ENCODE measurements at places on chromosomes 16 and 17.
A peak's percentile ranks its signal among the peaks of the same experiment; 100 is the strongest.

DNA sequence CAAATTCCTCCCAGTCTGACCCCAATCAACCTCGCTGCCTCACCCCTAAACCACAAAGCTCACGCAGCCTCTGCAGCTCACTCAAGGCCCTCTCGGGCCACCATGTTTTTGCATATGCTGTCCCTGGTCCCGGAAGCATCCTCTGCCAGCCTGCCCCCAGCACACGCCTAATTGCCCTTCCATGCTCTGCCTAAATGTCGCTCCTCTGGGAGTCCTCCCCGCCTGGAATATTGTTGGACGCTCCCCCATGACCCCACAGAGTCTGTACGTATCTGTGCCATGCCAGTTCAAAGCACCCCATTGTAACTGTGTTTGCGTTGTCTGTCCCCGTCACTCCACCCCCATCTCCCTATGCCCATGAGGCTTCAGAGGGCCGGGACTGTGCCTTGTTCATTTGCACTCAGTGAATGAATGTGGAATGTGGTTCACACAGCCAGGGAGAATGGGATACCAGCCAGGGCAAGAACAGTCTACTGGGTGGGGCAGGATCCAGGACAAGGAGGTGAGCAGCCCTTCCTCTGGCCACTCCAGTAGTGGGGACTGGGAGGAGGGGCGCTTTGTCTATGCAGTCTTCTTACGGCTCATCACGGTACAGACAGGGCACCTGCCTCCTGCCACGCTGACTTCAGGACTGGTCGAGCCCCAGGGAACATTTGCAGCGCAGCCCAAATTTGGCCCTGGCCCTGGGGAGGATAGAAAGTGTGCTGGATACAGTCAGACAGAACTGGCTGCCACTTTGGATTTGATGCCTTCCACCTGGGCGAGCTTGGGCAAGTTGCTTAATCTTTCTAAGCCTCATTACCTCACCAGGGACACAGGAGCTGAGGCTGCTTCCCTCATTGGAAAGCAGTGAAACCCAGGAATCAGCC, 48.5 kb downstream of the NOS2 start:
- no peak for DNase-seq

DNA sequence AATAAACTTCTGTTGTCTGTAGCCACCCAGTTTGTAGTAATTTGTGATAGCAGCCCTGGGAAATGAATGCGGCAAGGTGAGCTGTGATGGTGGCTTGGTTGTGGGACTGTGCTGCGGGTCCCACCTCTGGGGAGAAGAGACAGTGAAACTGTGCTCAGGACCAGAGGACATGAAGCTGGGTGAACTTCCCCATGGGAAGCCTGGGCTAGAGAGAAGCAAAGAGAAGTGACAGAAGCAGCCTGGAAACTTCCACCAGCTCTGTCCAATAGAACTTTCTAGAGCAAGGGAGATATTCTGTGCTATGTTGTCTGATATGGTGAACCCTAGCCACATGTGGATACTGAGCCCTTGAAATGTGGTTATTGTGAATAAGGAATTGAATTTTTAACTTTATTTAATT, 51.5 kb upstream of the EMP2 start:
- no peak for DNase-seq

- DNase-seq: no peak
Observed at GRCh38 chr17:71966459-71967313, 154.1 kb upstream of the SOX9 start.

- DNase-seq: no peak
Observed at GRCh38 chr17:21003007-21003621, 39.7 kb downstream of the USP22 start.

- no peak for DNase-seq
Observed at GRCh38 chr16:22353191-22353919, 21.1 kb downstream of the CDR2 start.

- DNase-seq: no peak
Observed at GRCh38 chr17:77345260-77345910, 204.6 kb downstream of the SEC14L1 start.

GRCh38 chr17:6110592-6110991, 40.4 kb downstream of the WSCD1 start:
- no peak for DNase-seq

GRCh38 chr17:32487473-32488176, 832 bp downstream of the CDK5R1 start:
- DNase-seq: peak; percentile 36

GRCh38 chr17:57286399-57287105, 30.2 kb downstream of the MSI2 start:
- DNase-seq: no peak

- no peak for DNase-seq
Observed at GRCh38 chr17:39244600-39245570, 19.1 kb upstream of the STAC2 start.

DNA sequence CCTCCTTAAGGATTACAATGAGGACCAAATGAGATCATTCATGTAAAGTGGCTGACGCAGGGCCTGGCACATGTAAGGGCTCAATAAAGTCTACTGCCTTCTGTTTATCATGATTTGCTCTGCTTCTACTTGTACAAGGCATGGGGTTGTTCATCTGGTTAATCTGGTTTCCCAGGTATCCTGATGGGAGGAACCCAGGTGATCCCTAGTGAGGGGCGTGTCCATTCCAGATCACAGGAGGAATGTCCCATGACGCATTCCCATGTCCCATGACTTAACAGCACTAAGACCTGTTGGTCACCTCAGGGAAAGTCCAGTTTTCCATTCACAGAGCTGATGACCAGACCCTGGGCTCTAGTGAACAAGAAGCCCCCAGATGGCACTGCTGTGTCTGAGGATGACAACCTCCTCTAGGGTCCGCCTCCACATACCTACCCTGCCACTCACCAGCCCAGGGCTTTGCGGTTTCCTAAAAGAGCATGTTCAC, 11.5 kb upstream of the TPPP3 start:
- DNase-seq: no peak

DNA sequence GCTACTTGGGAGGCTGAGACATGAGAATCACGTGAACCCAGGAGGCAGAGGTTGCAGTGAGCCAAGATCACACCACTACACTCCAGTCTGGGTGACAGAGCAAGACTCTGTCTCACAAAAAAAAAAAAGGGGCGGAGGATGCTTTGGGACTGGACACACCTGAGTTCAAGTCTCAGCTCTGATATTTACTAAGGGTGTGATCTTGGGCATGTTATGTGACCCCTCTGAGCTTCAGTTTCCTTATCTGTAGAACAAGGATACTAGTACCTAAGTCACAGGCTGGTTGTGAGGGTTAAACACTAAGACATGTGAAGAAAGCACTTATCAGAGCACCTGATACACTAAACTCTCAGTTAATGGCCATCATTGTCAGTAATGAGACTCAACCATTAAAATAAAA, 25.9 kb downstream of the HOXB1 start:
- DNase-seq: no peak

DNA sequence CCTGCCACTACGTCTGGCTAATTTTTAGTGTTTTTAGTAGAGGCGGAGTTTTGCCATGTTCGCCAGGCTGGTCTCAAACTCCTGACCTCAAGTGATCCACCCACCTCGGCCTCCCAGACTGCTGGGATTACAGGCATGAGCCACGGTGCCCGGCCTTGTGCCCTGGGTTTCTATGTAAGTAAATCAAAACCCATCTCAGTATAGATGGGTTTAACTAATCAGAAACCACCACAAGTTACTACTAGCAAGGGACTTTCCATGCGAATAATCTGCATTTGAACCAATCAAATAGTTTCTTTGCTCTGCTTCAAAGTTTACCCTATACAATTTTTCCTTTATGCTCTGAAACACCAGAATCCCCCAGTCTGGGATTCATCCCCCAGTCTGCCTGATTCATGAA, 16.5 kb upstream of the EIF1 start:
- no peak for DNase-seq

DNA sequence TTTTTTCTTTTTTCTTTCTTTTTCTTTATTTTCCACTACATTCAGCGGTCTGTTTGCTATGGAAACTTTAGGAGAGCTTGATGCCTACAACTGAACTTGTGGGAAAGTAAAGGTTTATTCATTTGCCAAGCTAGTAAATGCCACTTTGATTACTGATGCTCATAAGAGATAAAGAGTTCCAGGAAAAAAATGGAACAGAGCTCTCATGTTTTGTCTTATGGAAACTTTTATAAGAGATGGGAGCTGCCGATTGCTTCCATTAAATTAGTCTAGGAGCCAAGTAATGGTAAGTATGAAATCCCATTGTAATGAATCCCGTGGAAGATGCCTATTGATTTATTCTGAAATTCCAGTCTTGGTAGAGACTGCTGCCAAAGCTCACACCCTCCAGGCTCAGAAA, 7.1 kb downstream of the ANKFN1 start:
- no peak for DNase-seq

DNA sequence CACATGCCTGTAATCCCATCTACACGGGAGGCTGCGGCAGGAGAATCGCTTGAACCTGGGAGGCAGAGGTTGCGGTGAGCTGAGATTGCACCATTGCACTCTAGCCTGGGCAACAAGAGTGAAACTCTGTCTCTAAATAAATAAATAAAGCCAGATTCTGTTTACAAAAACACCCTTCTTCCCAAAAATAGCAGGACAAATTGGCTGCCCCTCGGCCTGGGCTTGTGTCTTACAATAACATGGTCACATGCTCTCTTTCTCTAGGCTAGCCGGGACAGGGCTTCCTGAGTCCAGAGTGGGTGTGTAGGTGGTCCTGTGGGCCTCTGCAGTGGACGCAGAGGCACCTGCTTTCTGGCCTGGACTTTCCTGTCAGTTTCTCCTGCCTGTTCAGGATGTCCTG, 3.2 kb upstream of the EDC4 start:
- no peak for DNase-seq

DNA sequence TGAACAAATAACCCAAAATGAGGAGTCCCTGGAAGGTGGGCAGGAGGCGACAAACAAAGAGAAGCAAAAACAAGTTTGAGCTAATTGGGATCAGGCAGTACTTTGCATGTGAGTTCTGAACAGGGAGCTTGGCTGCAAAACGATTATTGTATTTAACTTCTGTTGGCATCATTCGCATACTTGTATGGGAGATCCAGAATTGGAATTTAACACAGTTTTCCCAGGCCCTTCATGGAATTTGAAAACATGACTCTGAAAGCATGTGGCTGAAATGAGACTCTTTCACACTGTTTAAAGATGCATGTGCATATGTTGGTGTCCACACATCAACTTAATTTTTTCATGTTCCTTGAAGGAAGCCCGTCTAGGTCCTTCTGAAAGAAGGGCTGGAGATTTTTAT, 674.3 kb downstream of the WWOX start:
- no peak for DNase-seq

DNA sequence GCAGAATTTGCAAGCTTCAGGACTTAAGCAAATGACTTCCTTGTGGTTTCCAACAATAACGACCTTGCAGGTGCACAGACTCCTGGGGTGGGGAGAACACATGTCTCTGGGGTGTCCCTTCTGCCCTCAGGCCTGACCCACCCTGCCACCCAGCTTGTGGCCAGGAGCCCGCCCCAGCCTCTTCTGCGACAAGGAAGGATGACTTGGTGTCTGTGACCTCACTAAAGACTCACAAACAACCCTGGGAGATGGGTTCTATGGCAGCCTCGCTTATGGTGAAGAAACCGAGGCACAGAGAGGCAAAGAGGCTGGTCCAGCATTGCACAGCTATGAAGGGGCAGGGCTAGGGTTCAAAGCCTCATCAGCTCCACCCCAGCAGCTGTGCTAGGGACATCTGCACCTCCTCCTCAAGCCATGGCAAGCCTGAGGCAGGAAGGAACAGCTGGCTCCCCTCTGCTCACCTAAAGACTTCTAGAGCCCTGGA, 2.6 kb downstream of the ATP2A3 start:
- DNase-seq: no peak

GRCh38 chr16:12294471-12294870, 317.9 kb downstream of the SNX29 start:
- no peak for DNase-seq

DNA sequence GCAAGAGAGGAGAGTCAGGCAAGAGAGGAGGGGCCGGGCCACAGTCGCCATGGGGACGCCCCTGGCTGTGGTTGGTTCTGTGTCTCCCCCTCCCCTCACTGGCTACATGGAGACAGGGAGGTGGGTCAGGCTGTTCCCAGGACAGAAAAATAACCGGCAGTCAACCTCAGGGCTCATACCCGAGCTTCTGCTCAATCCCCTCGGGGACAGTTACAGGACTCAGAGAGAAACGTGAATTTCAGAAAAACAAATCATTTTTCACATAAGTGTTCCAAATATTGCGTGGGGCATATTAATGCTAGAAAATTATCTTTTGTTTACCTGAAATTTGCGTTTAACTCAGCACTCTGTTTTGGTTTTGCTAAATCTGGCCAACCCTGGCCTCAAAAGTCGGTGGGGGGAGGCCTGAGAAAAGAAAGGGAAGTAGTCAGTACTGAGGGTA, 22.2 kb upstream of the CPSF4L start:
- peak; percentile 39 for DNase-seq

DNA sequence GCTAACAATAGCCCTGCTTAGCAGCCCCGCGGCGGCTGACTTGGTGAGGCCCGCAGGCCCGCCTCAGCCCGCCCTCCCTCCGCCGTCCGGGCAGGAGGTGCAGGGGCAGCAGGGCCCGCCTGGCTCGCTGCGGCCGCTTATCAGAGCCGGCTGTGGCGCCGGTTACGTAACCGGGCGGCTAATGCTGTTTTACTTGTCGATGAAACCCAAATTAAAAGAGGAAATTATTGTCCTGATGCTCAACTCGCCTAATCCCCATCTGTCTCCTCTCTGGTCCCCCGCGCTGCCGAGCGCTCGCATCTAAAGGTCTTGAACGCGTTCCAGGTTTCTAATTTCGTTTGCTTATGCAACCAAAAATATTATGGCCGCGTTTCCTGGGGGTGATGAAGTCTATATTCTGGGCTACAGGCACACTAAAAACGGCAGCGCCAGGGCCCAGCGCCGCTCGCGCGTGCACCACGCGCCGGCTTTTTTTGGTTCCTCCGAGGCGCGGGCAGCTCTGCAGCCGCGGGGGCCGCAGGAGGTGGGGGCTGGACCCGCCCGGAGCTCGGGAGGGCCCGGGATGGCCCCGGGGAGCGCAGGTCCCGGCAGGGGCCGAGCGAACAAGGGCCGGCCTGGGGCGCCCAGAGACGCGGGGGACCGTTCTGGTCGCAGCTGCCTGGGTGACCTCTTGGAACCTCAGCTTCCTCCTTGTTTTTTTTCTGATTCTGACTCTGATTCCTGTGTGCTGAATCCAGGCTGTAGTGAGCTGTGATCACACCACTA, 65.2 kb upstream of the TOB1 start:
- DNase-seq: peak; percentile 69

DNA sequence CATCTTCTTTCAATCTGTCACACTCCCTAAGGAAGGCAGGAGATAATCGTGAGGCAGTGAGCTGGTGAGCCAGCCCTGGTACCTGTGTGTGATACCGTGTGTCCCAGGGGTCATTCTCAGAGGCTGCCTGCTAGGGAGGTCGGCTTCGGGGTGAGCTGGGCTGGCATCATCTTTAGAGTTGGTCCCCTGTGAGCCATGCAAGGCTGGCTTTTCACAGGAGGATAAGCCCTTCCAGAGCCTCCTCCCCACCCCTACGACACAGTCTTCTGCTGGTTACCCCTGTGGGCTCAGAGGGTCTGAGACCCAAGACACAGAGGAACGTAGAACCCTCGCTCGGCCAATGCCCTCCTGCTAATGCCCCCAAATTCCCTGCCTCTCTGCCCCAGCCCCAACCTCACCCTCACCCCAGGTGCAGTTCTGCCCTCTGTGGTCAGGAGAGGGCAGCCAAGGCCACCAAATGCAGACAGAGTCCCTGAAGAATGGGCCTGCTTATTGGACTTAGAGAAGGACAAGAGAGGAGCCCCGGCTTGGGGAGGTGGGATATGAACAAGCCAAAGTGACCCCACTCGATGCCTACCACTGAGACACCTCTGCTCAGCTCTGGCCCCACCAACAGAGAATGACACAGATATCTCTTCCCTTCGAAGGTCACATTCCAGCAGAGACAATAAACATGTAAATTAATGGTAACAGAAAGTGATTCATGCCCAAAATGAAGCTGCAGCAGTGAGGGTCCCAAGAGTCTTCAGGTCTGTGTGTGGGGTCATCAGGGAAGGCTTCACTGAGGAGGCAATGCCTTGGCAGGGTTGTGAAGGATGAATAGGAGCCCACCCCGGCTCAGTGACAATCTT, 80.8 kb upstream of the CCL1 start:
- no peak for DNase-seq
